Muscle of arm (tissue), 14 donors: ENCODE measurements at places on chromosomes 7 and 10.

- peak; percentile 38 for DNase-seq
These were observed 7.2 kb upstream of the MBL2 start for GRCh38 chr10:52779541-52780390.

DNA sequence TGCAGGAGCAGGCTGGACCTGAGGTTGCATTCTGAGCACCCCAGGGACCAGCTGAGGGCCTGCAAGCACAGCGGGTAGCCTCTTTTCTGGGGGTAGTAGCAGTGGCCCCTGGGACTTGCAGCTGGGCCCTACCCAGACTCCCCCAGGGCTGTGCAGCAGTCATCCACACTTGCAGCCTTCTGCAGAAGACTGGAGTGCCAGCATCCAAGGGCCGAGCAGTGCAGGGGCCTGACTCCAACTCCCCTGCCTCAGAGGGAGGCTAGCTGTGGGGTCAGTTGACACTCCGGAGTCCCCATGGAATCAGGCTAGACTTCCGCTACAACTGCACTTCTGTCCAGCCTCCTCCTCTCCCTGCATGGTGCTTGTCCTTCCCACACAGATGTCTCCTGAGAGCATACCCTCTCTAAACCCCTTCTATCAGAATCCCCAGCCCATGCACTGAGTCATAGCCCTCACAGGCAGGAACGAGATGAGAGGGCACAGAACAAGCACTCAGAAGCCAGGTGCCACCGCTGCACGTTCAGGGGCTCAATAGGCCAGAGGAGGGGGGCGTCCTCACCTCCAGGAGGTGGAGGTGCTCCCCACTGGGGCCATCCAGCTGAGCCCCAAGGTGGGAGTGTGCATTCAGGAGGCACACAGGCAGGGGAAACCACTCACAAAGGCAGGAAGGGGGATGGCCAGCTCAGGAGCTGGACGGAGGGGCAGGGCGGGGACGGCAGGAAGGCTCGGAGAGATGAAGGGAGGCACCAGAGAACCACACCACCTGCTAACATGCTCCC lies 7.5 kb downstream of the RASGEF1A start:
- DNase-seq = no peak

DNA sequence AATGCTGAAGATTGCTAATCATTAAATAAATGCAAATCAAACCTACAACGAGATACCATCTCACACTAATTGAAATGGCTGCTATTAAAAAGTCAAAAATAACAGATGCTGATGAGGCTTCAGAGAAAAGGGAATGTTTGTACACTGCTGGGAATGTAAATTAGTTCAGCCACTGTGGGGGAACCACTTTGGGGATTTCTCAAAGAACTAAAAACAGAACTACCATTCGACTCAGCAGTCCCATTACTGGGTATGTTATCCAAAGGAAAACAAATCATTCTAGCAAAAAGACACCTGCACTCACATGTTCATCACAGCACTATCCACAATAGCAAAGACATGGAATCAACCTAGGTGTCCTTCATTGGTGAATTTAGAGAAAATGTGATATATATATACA lies 379.0 kb upstream of the CNTNAP2 start:
- no peak for DNase-seq

DNA sequence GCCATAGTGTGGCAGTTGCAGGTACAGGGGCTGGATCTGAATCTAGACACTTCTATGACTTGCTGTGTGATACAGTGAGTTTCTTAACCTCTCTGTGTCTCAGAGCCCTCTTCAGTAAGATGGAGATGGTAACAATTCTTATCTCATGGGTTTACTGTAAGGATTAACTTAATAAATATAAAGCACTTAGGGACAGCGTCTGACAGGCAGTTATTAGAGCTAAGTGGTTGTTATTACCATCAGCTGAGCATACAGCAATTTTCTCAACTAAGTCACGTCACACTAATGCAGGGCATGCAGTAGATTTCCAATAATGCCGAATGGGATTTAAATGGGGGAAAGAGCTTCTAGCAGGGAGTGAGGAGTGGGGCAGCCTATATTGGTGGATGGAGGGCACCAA lies 162.6 kb downstream of the SH2D4B start:
- DNase-seq = no peak

DNA sequence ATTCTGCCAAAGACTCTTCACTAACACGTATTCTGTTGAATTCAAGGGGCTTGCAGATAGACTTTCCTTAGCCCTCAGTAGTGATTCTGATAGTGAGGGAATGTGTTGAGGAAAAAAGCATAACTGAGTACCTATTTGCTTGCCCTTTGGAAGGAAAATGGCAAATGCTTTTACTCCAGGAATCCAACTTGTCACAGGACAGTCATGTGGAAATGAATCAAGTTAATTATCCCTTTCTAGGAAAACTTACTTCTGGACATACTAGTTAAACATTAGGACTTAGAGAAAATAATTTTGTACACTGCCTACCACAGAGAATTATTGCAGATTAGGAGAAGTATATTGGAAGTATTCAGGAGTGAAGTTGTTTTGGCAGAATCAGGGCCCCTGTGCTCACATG lies 148.9 kb upstream of the SLC13A1 start:
- DNase-seq = no peak

DNA sequence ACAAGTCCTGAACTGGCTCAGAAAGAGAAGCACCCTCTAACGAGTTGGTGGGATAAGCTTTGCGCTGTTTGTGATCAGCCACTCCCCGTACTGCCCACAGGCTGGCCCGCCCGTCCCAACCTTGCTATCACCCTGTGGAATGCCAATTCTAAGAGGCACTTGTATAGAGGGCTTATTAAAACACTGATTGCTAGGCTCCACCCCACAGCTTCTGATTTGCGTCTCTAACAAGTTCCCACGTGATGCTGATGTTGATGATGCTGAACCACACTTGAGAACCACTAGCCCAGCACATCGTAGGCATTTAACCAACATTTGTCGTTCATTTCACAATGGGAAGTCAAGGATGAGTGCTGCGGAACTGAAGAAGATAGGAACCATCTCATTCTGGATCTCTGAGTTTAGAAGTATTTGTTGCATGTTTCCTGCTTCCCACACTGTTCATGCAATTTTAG lies 12.7 kb upstream of the GSAP start:
- DNase-seq = no peak

GRCh38 chr10:100148353-100149211 lies 37.2 kb downstream of the ERLIN1 start:
- no peak for DNase-seq

GRCh38 chr10:54010337-54010933 lies 790.6 kb downstream of the PCDH15 start:
- DNase-seq = no peak

DNA sequence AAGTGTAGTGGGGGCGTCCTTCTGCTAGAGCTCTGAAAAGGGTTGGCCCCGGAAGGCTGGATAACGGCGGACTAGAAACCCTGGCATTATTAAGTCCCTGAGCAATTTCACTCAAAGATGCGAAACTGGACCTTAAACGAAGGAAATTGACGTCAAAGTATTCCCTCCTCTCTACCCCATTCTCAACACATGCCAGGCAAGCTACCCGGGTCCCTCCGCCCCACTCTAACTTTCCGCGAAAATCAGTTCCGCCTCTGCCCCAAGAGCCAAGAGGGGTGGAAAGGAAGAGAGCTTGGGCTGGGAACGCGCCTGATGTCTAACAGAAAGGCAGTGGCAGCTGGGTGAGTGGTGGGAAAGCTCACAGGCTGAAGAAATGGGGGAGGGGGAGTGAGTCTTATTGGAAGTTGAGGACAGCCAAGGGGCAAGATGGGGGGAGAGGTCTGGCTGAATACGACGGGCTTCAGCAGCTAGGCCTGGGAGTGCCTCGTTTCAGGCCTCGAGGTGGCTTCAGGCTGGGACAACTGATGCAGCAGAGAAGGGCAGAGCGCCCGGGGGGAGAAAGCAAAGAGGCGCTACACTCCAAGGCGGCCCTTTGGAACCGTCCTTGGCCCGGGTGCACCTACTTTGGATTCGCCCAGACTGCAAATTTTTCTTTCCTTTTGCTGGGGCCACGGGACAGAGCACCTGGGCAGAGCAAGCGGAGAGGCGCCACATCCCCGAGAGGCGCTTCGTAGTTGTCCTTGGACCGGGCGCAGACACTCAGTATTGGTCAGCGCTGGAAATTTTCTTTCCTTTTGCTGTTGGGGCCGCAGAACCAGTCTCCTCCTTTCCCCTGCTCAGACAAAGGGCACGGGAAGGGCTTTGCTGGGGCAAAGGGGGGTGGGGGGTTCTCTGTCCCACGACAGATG lies 2.0 kb upstream of the FEZF1 start:
- DNase-seq = no peak

DNA sequence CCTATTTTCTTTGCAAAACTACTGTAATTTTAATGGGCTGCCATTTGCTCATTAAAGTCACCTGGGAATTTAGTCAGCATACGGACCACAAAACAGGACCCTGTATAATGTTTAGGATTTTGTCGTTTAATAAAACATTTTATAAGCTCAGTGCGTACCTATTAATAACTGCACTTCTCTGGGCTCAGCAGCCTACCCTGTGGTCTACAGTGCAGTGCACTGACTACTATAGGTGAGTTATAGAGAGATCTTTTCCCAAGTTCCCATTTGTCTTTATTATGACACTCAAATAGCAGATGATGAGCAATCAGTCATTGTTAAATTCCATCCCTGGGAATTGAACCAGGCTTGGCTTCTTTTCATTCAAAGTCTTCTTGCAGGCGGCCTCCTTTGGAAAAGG lies 433.4 kb upstream of the NFE2L3 start:
- DNase-seq = no peak

DNA sequence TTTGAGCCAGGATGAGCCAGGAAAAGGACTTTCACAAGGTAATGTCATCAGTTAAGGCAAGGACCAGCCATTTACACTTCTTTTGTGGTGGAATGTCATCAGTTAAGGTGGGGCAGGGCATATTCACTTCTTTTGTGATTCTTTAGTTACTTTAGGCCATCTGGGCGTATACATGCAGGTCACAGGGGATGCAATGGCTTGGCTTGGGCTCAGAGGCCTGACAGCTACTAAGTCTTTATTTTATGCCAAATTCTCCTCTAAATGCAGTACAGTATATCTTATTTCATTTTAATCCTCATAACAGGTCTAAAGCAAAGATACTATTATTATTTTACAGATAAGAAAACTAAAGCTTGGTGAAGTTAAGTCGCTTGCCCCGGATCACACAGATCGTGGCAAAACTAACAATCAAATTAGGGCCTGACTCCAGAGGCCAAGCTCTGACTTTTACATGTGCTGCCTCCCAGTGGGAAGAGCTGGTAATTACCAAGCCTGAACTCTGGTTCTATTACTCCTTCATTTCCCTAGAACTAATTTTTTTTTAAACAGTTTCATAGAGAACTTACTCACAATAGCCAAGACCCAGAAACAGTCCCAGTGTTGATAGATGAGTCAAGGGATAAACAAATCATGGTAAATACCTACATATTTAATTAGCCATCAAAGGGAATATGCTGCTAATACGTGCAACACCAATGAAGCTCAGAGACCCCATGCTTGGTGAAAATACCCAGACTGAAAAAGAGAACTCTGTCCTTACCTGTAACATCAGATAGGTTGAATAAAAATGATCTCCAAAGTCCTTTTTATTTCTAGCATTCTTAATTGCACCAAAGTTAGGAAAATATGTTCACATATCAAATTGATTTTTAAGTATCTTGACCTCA lies 35.4 kb downstream of the C7orf25 start:
- DNase-seq = peak; percentile 61

DNA sequence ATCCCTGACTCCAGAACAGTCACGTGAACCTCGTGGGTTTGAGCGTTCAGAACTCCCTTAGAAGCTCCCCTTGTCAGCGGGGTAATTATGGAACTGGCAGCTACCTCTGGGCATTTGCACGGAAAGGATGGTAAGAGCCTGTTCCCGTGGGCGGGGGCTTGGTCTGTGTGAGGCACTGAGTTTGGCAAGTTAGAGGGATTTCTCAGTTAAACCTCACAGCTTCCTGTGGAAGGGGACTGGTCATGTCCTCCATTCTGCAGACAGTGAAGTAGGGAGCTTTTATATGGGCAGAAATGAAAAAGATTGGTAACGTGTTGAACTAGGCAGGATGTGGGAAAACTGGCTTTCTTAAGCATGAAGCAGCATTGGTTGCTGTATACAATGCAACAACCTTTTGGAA lies 16.0 kb downstream of the PALD1 start:
- DNase-seq = no peak

GRCh38 chr10:118547282-118547681 lies 48.2 kb downstream of the PRLHR start:
- no peak for DNase-seq
